Activated CD4-positive, alpha-beta T cell treated with anti-CD3 and anti-CD28 coated beads, Interleukin-2, amount 50 U/mL, for 16 hours (primary cell): ENCODE measurements at places on chromosomes 16 and 17.

- no peak for DNase-seq
Observed at GRCh38 chr16:12337871-12338655, 361.5 kb downstream of the SNX29 start.

DNA sequence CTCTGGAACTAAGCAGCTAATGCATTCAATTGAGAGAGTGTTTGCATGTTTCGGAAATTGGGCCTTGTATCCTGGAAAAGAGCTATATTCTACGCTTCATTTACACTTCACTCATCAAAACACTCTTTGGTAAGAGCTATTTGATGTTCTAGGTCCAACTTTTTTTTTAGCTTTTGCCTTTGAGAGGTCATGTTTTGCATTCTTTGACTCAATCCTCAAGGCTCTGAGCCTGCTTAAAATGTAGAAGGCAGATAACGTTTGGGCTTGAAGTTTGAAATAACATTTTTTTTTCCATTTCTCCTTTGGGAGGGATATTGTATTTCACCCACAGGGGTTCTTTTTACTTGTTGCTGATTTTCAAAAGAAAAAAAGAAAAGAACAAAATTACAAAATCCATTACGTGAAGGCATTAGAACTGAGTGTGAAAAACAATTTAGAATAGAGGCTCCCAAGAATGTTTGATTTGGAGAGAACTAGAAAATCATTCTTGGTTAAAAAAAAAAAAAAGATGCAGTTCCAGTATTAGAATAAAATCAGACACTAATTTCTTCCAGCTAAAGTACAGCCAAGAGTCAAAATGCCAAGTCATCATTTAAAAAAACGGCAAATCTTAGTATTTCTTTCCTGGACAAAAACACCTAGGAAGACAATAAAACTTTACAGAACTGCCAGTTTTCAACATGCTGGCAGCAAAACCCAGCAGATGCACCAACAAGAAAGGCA lies 268.5 kb downstream of the GRIN2A start:
- no peak for DNase-seq

DNA sequence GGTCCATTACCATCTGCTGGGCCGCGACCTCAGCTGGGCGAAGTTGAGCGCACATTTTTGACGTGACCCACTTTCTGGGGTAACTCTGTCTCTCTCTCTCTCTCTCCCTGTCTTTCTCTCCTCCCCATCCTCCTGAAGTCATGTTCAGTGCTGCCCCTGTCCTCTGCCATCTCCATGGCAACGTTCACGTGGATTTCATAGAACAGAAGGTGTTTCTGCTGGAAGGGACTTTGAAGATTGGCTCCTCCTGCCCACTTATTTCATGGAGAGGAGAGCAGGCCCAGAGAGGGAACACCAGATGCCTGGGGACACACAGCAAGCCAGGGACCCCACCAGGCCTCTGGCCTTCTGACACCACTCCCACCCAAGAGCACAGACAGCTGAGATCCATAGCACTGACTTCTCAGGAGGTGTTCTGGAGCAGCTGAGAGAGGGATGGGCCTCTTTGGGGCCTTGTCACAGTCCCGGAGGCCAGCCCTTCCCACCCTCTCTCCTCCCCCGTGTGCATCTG lies 4.2 kb upstream of the CCNF start:
- no peak for DNase-seq

DNA sequence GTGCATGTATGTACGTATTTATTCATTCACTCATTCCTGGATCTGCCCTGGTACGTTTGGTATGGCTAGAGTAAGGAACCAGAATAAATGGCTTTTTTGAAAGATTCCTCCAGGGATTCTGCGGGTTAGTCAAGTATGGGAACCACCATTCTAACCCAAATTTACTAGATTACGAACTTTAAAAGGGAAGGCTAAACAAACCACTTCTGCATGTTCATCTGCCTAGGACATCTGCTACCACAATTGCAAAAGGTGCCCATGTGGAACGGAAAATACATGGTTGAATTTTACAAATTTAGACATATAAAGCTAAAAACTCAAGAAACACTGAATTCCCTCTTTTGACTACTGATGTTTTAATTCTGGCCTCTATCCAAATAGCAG lies 22.1 kb downstream of the CYTH1 start:
- DNase-seq: no peak

GRCh38 chr16:22671301-22672076 lies 142.5 kb upstream of the HS3ST2 start:
- DNase-seq: no peak

DNA sequence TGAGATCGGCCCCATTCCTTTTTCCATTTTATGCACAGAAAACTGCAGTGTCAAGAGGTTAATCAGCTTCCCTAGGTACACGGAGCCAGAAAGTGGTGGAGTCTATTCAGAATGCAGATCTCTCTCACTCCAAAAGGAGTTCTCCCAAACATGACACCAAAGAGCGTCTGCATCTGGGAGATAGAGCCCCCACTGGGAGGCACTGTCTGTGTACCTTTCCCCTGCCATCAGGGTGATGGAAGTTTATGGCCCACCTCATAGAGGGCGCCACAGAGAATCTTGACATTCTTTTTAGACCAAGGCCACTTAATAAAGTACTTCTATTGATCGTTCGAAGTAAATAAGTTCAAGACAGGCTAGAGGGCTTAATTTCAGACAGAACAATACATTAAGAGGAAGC lies 493.7 kb upstream of the ERCC4 start:
- DNase-seq: no peak

GRCh38 chr16:62700426-62701294 lies 664.4 kb upstream of the CDH8 start:
- DNase-seq: no peak

GRCh38 chr17:78372841-78373240 lies 5.6 kb upstream of the PGS1 start:
- DNase-seq: no peak

GRCh38 chr16:14098081-14098480 lies 27.0 kb downstream of the MRTFB start:
- no peak for DNase-seq
